ENCODE measurements at places on chromosomes 6 and 20. TPM values are rescaled to one million over a fixed set of nuclear protein-coding genes. Genes with fewer than 3 reads are reported as not detected.

- H3K27me3 ChIP-seq: no peaks in the 10 kb centered on the region
- peak; percentile 94 for DNase-seq
- peaks cover 63% of the 10 kb centered on the region for H3K4me1 ChIP-seq
- peak overlapping the region; percentile 98 for H3K27ac ChIP-seq
Measured at GRCh38 chr6:37051138-37052026, 45.9 kb downstream of the FGD2 start.

GRCh38 chr6:165042912-165043311 lies 266.5 kb downstream of the C6orf118 start:
- H3K27ac ChIP-seq: no peak overlapping the region
- H3K36me3 ChIP-seq: no peaks in the 10 kb centered on the region
- no peaks in the 10 kb centered on the region for H3K4me1 ChIP-seq
- H3K27me3 ChIP-seq: no peaks in the 10 kb centered on the region
- no peak for DNase-seq

DNA sequence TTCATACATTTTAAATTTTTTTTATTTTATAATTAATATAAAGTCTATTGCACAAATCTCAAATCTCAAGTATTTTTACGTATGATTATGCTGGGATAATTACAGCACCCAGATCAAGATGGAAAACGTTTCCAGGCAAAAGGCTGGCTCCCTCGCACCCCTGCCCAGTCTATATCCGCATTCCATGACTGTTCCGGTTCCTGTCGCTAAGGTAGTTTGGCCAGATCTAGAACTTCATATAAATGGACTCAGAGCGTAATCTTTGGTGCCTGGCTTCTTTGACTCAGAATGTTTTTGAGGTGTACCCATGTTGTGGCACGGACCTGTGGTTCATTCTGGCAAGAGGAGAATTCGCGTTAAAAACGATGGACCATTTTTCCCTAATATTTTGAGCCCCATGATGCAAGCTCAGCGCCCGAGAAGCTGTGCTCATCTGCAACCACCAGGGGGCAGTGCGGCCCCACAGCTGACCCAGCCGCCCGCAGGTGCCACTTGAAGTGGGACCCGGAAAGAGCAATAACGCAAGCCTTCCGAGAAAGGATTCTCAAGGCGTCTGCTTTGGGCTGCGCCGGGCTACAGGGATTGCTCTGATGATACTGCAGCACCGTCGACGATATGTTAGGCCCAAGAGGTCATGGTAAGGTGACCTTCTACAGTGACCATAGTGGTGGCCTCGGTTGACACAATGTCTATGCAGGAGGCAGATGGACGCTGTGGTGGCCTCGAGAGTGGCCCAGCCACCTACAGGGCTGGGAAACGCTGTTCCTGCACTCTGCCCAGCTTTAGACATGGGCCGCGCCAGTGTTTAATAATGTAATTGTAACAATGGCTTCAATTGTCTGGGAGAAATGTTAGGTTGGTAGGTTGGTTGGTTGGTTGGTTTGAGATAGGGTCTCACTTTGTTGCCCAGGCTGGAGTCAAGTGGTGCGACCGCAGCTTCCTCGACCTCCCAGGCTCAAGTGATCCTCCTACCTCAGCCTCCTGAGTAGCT lies 160.1 kb downstream of the ZMYND8 start:
- peak; percentile 84 for DNase-seq
- H3K36me3 ChIP-seq: no peaks in the 10 kb centered on the region
- peaks cover 6% of the 10 kb centered on the region for H3K27me3 ChIP-seq

DNA sequence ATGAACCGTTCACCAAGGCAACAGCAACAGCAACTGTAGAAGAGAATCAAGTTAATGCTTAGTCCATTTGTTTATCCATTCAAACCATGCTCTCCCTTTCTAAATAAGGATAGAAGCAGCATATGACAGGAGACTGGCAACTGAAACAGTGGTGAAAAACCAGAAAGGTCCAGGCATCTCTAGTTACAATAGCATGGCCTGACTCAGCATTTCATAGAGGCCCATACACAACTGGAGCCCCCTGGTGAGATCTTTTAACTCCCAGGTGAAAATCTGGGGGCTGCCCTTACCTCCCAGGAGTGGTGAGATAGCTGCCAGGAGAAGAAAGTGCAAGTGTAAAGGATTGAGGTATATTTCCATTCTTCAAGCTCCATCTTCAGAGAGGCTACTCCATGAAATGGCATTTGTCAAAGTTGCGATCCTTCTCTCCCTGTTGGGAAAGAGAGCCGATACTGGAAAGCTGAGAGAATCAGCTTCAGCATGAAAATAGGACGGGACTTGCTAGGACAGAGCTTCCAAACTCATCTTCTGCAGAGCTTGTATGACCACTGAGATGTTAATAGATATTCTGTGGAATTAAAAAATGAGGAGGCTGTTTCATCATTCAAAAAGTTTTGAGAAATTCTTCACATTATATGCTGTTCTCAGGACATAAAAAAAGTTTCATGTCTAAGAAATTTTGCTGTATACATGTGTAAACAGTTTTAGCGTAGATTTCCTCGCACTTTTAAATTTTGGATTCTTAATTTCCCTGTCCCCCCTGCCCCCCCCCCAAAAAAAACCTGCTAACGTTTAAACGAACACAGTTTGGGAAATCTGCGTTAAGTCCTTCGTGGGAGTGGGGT lies 10.9 kb upstream of the SLC2A12 start:
- H3K4me1 ChIP-seq: no peaks in the 10 kb centered on the region
- DNase-seq: no peak
- no peaks in the 10 kb centered on the region for H3K27me3 ChIP-seq
- no peaks in the 10 kb centered on the region for H3K36me3 ChIP-seq
- H3K27ac ChIP-seq: no peak overlapping the region
- H3K4me3 ChIP-seq: no peak overlapping the region

GRCh38 chr6:147195510-147195909 lies 8.7 kb upstream of the STXBP5 start:
- DNase-seq: no peak
- peaks cover 27% of the 10 kb centered on the region for H3K4me1 ChIP-seq
- H3K27ac ChIP-seq: peak overlapping the region; percentile 83
- no peaks in the 10 kb centered on the region for H3K36me3 ChIP-seq
- peak overlapping the region; percentile 60 for H3K4me3 ChIP-seq

GRCh38 chr20:40738976-40739375 lies 49.9 kb upstream of the MAFB start:
- DNase-seq: no peak
- H3K27me3 ChIP-seq: peaks cover 23% of the 10 kb centered on the region
- H3K4me3 ChIP-seq: no peak overlapping the region
- H3K27ac ChIP-seq: no peak overlapping the region
- H3K36me3 ChIP-seq: no peaks in the 10 kb centered on the region

- DNase-seq: no peak
- H3K4me1 ChIP-seq: no peaks in the 10 kb centered on the region
- H3K27ac ChIP-seq: no peak overlapping the region
- H3K27me3 ChIP-seq: peaks cover 8% of the 10 kb centered on the region
- no peaks in the 10 kb centered on the region for H3K36me3 ChIP-seq
Measured at GRCh38 chr6:8268606-8269005, 166.3 kb upstream of the EEF1E1 start.

DNA sequence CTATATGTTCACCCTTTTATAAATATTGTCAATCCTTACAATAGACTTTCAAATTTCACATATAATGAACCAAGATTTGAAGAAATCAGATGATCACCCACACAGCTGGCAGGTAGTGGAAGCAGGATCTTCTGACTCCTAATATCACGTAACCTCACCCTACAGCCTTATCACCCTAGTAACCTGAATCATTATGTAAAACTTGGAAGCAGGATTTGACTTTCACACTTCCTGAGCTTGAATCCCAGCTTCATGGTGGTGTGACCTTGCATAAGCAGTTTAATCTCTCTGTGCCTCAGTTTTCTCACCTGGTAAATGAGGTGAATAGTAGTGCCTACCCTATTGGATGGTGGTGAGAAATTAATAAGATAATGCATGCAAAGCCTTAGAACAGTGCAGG lies 16.4 kb downstream of the SPTLC3 start:
- H3K4me3 ChIP-seq: no peak overlapping the region
- H3K27me3 ChIP-seq: no peaks in the 10 kb centered on the region
- peaks cover 5% of the 10 kb centered on the region for H3K4me1 ChIP-seq
- H3K36me3 ChIP-seq: peaks cover 22% of the 10 kb centered on the region
- H3K27ac ChIP-seq: no peak overlapping the region
- no peak for DNase-seq

DNA sequence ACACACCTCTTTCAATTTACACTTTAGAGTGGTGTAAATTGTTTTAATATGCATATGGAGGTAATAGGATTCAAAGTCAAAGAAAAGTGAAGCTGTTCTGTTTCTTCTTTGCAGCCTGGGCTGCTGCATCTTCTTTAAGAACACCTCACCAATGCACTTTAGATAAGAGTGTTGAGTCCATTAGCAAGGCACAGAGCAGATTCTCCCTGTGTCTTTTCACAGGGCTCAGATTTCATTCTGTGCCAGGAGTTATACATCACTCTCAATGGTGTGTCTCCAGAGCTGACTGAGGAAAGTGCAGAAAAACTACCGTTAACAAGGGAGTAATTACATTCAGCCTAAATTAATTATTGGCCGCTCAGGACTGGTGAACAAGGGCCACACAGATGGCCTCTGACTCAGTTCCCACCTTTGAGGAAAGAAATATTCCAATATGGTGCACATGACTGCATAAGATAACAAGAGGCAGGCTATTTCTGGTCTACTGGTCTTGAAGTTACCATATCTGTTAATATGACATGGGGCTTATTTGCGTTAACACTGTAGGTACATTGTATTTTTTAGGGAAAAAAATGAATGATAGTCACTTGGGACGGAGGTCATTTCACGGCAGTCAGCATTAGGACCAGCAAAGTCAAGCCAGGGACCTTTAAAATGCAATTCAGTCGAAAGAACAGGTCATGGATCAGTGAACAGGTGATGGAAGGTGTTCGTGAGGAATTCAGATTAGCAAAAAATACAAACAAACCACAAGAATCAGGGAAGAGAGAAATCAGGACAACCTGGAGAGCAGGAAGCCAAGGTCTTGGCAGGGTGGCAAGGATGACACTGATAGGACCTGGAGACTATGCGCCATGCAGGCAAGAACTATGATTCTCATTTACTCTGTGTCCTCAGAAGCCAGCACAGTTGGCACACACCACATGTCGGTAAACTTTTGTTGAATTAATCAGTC lies 203.7 kb downstream of the TBX18 start:
- no peaks in the 10 kb centered on the region for H3K36me3 ChIP-seq
- no peak for DNase-seq
- no peak overlapping the region for H3K27ac ChIP-seq

GRCh38 chr6:162467679-162468078 lies 259.9 kb downstream of the PRKN start:
- H3K27ac ChIP-seq: no peak overlapping the region
- no peaks in the 10 kb centered on the region for H3K27me3 ChIP-seq
- H3K36me3 ChIP-seq: no peaks in the 10 kb centered on the region
- no peaks in the 10 kb centered on the region for H3K4me1 ChIP-seq
- no peak overlapping the region for H3K4me3 ChIP-seq

DNA sequence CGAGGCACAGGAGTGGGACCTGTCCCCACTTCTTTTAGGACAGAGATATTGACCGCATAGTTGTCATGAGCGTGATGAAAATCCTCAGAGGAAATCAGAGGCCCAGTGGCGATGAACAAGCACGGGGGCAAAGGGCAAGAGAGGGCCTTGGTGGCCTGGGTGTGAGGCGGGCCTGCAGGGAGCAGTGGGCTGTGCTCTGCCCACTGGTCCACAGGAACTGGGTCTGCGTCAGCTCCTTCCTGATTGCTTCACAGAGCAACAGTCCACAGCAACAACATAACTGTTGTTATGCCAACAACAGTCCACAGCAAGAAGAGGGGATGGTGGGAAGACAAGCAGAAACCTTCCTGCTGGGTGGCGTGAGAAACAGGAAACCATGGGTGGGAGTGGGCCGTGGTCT lies 335.6 kb downstream of the ZFAND3 start:
- H3K36me3 ChIP-seq: no peaks in the 10 kb centered on the region
- DNase-seq: no peak
- peak overlapping the region; percentile 53 for H3K27ac ChIP-seq
- peaks cover 34% of the 10 kb centered on the region for H3K4me1 ChIP-seq
- H3K4me3 ChIP-seq: no peak overlapping the region

- H3K4me1 ChIP-seq: no peaks in the 10 kb centered on the region
- H3K27me3 ChIP-seq: no peaks in the 10 kb centered on the region
- no peak overlapping the region for H3K27ac ChIP-seq
- no peak for DNase-seq
- no peaks in the 10 kb centered on the region for H3K36me3 ChIP-seq
Measured at GRCh38 chr6:147941143-147941542, 401.5 kb upstream of the SASH1 start.

GRCh38 chr6:169415179-169415578 lies 161.5 kb upstream of the THBS2 start:
- no peak overlapping the region for H3K4me3 ChIP-seq
- no peak for DNase-seq
- no peaks in the 10 kb centered on the region for H3K4me1 ChIP-seq
- H3K27me3 ChIP-seq: peaks cover 18% of the 10 kb centered on the region
- peaks cover 12% of the 10 kb centered on the region for H3K36me3 ChIP-seq

DNA sequence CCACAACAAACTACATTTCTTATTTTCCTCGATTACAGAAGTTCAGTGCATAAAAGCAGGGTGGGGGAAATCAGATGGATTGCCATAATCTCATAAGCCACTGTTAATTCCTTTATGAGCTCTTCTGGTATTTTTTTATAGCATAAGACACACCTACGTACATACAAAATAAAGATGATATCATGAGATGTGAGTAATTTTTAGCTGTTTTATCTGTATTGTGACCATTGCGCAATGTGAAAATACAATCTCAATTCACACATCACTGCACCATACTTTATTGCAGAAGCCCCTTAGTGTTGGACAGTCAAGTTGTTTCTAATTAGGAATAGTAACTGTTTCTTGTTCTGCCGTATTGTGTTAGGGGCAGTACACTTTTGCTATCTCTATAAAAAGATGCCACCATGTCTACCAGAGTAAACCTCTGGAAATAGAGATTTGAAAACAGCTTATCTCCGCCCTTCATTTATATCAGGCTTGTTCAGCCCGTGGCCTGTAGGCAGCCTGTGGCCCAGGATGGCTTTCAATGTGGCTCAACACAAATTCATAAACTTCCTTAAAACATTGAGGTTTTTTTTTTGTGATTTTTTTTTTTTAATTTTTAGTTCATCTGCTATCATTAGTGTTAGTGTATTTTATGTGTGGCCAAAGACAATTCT lies 90.4 kb downstream of the FARS2 start:
- H3K27ac ChIP-seq: no peak overlapping the region
- no peaks in the 10 kb centered on the region for H3K27me3 ChIP-seq
- H3K4me3 ChIP-seq: no peak overlapping the region
- DNase-seq: no peak

- no peak overlapping the region for H3K4me3 ChIP-seq
- no peaks in the 10 kb centered on the region for H3K4me1 ChIP-seq
- H3K27ac ChIP-seq: no peak overlapping the region
- no peaks in the 10 kb centered on the region for H3K27me3 ChIP-seq
Measured at GRCh38 chr6:48747040-48747439, 636.0 kb upstream of the PTCHD4 start.

LRRN4 gene
- not detected for total RNA-seq

FAXC gene
- not detected for total RNA-seq

MUC22 gene
- total RNA-seq: not detected

RAB5IF gene
- total RNA-seq: 209 TPM
